ENCODE measurements at places on chromosomes 3 and 15. TPM values are rescaled to one million over a fixed set of nuclear protein-coding genes. Genes with fewer than 3 reads are reported as not detected.

GRCh38 chr3:178685591-178685906 is 149.3 kb downstream of the KCNMB2 start:
- H3K4me3 ChIP-seq: no peak overlapping the region
- H3K27me3 ChIP-seq: no peaks in the 10 kb centered on the region
- no peak overlapping the region for H3K27ac ChIP-seq
- DNase-seq: no peak
- H3K36me3 ChIP-seq: 0 out of 2 replicates have a peak, but pooled peaks cover 4% of the 10 kb centered on the region

DNA sequence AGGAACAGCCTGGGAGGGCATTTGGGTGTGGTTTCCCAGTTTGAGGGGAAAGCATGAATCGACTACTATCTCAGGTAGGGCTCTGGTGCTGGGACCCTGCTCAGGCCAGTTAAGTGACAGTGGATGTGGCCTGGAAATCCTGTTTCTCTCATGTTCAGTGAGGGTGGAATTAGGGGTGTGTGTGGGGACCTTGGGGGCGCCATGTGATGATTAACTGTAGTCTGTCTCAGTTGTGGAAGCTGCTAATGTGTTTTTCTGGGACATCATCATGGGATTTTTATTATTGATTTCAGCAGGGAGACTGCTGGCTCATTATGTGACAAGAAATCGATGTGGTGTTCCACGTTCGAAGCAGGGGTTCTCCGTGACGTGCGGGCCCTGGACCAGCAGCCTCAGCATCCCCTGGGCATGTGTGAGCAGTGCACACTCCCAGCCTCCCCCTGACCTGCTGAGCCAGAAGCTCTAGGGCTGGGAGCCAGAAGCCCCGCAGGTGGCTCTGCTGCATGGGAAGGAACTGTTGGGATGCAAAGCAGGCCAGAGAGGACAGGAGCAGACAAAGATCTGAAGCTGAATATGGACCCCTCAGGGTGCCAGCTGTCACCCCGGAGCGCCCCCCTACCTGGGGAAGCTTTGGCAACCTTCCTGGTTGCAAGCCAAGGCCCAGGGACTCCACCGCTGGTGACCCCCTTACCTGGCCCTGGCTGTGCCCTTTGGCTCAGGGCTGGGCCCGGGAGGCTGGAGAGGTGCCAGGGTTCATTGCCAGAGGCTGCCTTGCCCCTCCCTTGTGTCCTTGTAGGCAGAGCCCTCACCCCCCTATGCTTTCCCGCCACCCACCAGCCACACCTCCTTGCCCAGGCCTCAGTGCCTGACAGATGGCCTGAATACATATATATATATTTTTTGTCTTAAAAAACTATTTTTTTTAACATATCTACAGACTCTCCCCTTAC is 149.8 kb downstream of the APBA2 start:
- H3K4me3 ChIP-seq: no peak overlapping the region
- no peak overlapping the region for H3K27ac ChIP-seq
- H3K36me3 ChIP-seq: no peaks in the 10 kb centered on the region
- no peak for DNase-seq

DNA sequence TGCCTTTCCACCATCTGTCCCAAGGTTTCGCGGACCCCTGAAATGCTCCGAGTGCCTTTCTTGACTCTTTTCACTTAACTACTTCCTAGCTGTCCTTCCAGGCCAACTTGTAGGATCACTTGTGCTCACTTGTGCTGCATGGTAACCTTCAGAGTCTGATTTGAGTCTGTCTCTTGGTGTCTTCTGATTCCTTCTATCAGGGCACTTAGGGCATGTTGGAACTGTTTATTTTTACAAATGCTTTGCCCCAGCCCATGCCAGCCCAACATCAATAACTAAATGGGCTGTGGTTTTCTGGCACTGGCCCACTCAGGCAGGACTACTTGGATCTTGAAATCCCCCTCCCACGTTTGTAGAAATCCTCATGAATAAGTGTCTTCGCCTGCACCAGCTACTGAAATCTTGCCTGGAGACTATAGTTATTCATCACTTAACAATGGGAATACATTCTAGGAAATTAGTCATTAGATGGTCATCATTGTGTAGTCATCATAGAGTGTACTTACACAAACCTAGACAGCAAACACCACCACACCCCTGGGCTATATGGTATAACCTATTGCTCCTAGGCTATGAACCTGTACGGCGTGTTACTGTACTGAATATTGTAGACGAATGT is 123.1 kb upstream of the STRIT1 start:
- H3K27ac ChIP-seq: no peak overlapping the region
- H3K4me3 ChIP-seq: no peak overlapping the region
- H3K4me1 ChIP-seq: peaks cover 25% of the 10 kb centered on the region
- H3K27me3 ChIP-seq: no peaks in the 10 kb centered on the region

DNA sequence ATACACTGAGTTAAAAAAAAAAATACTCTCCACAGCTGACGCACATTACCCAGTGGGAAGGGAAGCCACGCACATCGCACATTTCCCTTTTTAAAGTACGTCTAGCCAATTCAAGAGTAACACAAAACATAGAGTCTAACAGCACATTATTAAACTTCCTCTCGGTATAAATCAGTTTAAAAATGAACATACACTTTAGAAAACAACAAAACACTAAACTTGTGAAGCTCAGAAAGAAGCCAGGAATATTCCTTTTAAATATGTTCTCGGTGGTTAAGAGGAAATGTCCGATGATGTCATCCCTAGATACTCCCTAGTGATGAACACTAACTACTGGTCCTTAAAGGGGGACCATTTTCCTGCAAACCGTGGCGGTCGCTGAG is 721 bp downstream of the MYEF2 start:
- peak overlapping the region; percentile 84 for H3K27ac ChIP-seq
- H3K36me3 ChIP-seq: no peaks in the 10 kb centered on the region
- peak; percentile 51 for DNase-seq
- no peaks in the 10 kb centered on the region for H3K27me3 ChIP-seq
- peak overlapping the region; percentile 63 for H3K4me3 ChIP-seq

DNA sequence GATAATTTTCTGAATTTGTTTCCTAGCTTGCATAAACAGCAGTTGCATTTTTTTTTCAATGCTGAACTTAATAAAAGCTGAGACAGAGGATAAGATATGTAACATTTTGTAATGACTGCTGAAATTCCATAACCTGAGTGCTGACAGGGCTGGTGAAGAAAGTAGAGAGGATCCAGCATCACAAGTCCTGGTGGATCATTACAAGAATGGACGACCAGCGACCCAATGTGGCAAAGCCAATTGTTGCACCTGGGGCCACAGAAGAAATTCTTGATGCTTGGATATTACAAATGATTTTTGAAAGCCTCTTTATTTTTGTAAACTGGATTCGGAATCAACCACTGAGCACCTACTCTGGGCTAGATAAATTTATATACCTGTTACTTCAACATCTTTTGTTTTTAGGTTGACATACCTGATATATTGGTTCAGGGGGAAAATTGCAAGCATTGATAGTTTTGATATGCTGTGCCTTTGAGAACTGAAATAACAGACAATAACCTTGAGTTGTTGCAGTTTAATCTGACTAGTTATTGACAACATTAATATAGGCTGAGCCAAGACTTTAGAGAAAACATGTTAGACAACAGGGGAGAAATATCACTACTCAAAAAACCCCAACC is 3.9 kb upstream of the ACTL6A start:
- no peaks in the 10 kb centered on the region for H3K4me1 ChIP-seq
- no peak overlapping the region for H3K27ac ChIP-seq
- H3K36me3 ChIP-seq: no peaks in the 10 kb centered on the region
- peak; percentile 83 for DNase-seq
- no peaks in the 10 kb centered on the region for H3K27me3 ChIP-seq
- H3K4me3 ChIP-seq: no peak overlapping the region

DNA sequence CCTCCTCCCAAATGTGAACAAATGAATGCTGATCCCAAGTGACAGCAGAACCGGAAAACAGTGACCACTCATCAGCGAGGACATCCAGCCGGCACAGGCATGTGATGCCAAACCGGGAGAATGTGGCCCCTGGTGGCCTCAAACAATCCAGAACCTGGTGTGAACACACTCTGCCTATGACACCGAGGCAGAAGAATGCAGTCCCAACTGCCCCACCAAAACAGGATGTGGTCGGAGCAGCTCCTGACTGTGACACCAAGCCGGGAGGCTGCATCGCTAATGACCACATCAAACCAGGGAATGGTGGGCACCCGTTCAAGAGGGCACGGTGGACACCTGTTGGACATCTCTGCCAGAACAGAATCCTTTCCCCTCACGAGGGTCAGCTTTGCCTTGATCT is 15.4 kb downstream of the SCN5A start:
- DNase-seq: no peak
- H3K4me1 ChIP-seq: peaks cover 23% of the 10 kb centered on the region
- H3K27ac ChIP-seq: no peak overlapping the region
- H3K36me3 ChIP-seq: no peaks in the 10 kb centered on the region
- H3K27me3 ChIP-seq: no peaks in the 10 kb centered on the region
- no peak overlapping the region for H3K4me3 ChIP-seq

DNA sequence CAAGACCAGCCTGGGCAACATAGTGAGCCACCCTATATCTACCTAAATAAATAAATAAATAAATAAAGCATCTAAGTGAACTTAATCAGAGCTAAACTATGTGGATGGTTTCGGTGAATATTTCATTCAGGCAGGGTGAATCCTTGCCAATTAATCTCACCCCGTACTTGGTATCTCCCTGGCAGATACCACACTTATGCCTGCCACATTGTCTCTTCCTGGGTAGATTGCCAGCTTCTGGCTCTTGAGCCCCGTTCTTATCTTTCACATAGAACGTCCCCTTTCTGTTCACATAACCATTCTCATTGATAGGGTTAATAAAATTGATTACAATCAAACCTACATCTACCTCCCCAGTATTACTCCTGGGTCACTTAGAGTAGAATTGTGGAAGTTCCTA is 7.0 kb downstream of the SNAP23 start:
- no peak overlapping the region for H3K27ac ChIP-seq
- H3K27me3 ChIP-seq: no peaks in the 10 kb centered on the region
- DNase-seq: no peak
- H3K36me3 ChIP-seq: no peaks in the 10 kb centered on the region
- peaks cover 28% of the 10 kb centered on the region for H3K4me1 ChIP-seq

GRCh38 chr3:129662191-129662608 is 55.7 kb upstream of the PLXND1 start:
- no peak for DNase-seq
- H3K4me1 ChIP-seq: peaks cover 5% of the 10 kb centered on the region
- no peaks in the 10 kb centered on the region for H3K27me3 ChIP-seq
- no peak overlapping the region for H3K4me3 ChIP-seq
- no peaks in the 10 kb centered on the region for H3K36me3 ChIP-seq

DNA sequence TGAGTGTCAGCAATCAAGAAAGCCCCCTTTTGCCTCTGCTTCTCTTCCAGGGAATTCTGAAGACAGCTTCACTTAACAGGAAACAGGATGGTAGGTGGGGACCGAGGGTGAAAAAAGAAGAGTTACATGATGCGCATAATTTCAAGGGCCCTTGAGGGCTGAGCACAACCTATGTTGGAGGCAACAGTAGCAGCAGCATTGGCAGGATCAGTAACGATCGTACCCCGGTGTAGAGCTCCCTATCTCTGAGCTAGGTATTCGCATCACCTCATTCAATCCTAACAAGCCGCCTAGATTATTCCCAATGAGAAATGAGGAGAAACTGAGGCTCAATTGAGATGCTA is 432 bp upstream of the RAD54L2 start:
- peaks cover 10% of the 10 kb centered on the region for H3K4me1 ChIP-seq
- no peaks in the 10 kb centered on the region for H3K27me3 ChIP-seq
- peak overlapping the region; percentile 39 for H3K27ac ChIP-seq
- no peaks in the 10 kb centered on the region for H3K36me3 ChIP-seq
- DNase-seq: peak; percentile 46

DNA sequence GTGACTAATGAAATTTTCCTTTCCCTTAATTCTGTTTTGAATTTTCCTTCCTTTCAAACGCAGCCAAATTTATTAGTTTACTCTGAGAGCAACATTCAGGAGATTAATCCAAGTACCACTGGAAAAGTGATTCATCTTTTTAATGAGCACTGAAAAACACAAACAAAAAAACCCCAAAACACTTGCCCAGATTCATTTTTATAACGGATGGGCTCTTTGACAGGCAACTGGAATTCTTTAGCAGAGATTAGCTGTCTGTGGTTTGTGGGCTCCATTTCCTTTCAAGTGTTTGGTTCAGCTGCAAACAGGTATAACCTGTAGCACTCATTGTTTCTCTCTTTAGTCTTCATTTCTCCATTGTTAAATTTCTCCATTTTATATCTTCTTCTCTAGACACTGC is 3.1 kb upstream of the POLR2M start:
- no peak for DNase-seq
- H3K36me3 ChIP-seq: no peaks in the 10 kb centered on the region
- H3K27ac ChIP-seq: no peak overlapping the region
- no peak overlapping the region for H3K4me3 ChIP-seq
- peaks cover 8% of the 10 kb centered on the region for H3K27me3 ChIP-seq
- 0 out of 2 replicates have a peak, but pooled peaks cover 4% of the 10 kb centered on the region for H3K4me1 ChIP-seq

The RBP2 gene
- polyA plus RNA-seq: not detected

The LINGO1 gene
- polyA plus RNA-seq: 16.9 TPM

The MANF gene
- polyA plus RNA-seq: 48.7 TPM

The KCNH8 gene
- polyA plus RNA-seq: 1.4 TPM

The COPB2 gene
- 45.7 TPM for polyA plus RNA-seq

Measured in GM23338 (cell line).